Coronary artery (tissue), 2 donors: ENCODE measurements at places on chromosomes 7 and 10.

- DNase-seq = no peak
Measured at GRCh38 chr7:100215895-100216294, 3.9 kb upstream of the PVRIG start.

DNA sequence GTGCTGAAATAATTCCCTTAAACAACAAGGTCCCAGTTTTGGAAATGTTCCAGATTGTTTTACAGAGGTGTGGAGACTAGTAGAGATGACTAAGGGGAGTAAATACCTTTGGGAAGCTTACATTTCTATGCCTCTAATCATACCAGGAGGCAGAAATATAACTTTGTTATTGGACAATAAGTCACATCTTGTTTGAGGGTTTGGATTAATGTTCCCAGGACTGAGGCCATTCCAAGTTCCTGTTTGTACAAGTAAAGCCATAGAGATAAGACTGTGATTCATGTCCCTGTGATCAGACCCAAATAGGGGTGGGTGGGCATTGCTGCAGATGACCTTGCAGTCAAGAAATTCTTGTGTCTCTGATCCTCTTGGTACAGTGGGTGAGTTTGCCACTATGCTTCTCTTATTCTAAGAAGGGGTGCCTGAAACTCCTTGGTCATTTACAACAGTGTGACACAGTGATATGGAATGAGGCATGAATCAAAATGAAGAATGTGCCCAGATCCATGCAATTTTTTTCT is 508.3 kb downstream of the SORCS3 start:
- no peak for DNase-seq

GRCh38 chr10:76466836-76467503 is 1035.5 kb downstream of the LRMDA start:
- no peak for DNase-seq

- DNase-seq = no peak
Measured at GRCh38 chr7:149321978-149322541, 60.1 kb downstream of the ZNF783 start.

DNA sequence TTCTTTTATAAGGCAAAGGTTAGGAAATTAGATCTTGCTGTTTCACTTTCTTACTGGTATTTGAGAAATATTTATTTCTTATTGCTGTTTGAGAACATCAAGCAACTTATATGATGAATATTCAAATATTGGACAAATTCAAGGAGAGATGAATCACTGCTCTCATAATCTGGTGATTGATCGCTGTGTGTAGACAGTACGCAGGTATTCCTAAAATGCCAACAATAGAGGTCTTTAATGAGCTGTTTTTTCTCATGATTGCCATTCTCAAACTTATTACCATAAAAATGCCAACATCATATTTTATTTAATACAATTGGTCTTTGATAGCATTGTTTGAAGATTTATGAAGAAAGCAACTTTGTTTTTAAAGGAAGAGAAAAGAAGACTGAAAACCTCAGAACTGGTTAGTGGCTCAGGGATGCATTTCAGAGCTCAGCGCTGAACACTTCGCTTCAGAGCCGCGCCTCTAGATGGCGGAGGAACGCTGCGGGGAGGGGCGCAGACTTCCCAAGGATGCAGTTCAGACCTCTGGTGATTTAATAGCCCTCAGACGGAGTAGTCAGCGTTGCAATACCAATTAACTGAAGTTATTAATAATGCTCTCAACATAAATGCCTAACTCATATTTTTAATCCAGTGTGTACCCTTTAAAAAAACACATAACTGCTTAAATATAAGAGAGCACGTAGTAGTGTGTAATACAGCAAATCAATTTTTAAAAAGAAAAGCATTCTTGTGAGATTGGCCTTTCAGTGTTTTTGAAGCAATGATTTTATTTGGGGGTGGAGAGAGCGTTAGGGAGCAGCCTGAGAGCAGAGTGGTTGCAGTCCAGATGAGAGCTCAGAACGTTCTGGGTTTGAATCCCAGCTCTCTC is 38.5 kb upstream of the STEAP4 start:
- no peak for DNase-seq

DNA sequence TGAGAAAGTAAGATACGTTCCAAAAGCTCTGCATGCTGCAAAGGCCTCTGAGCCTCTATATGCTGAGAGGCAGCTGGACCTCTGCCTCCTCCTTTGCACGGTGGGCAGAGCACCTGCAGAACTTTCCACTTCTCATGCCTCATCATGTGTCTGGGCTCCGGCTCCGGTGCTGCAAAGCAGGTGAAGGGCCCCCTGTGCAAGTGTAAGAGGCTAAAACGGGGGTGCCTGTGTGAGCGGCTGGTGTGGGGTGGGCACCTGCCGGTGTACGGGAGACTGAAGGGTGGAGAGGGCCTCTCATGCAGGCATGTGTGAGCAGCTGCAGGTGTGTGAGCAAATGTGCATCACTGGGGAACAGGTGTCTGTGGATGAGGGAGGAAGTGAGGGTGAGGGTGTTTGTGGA is 121.0 kb downstream of the KCNMA1 start:
- no peak for DNase-seq

GRCh38 chr10:1200866-1201807 is 145.0 kb downstream of the WDR37 start:
- DNase-seq = no peak

DNA sequence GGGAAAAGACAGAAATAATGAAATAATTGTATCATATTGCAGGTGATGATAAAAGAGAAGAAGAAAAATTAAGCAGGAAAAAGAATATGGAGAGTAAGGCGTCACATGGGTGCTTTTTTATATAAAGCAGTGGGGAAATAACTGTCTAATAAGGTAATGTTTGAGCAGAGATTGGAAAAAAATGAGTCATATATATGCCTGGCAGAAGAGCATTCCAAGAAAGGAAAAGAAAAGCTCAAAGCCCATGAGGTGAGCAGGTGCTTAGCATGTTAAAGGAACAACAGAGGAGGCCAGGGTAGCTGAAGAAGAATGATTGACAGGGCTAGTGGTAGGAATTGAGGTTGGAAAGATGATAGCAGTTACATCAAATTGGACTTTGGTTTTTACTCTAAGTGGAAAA is 739.5 kb downstream of the SORCS1 start:
- DNase-seq = no peak

DNA sequence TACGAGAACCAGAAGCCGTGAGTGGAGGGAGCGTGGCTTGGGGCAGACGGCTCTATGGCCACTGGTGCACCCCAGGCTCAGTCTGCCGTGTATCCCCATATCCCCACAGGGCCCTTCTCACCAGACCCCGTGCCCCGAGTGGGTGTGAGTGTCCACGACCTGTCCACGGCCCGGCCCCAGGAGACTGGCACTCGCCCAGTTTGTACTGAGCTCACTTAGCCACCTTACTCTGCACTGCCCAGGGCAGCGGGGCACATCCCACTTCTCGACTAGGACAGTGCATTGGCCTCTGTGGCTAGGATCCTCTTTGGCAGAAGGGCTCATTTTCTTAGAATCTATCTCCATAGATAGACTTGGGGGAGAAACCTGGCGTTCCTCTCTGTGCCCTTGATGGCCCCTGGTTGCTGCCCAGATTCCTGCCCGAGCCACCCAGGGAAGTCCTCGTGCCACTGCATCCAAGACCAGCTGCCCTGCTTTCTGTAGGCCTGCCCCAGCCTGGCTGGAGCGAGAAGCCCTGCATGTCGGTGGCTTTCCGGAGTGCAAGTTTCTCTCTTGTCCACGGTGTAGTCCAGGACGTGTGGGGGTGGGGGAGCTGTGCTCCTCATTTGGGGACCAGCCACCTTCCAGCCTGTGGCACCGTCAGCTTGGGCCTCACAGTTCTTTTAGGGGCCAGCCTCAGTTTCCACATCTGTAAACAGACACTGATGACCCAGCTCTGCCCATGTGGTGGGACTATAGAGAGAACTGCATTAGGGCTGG is 11.9 kb downstream of the TMEM120A start:
- DNase-seq = no peak
